Stimulated activated CD8-positive, alpha-beta memory T cell treated with anti-CD3 and anti-CD28 coated beads, Interleukin-2, amount 100 ng/mL, for 48 hours (primary cell): ENCODE measurements at places on chromosomes 3 and 15.

DNA sequence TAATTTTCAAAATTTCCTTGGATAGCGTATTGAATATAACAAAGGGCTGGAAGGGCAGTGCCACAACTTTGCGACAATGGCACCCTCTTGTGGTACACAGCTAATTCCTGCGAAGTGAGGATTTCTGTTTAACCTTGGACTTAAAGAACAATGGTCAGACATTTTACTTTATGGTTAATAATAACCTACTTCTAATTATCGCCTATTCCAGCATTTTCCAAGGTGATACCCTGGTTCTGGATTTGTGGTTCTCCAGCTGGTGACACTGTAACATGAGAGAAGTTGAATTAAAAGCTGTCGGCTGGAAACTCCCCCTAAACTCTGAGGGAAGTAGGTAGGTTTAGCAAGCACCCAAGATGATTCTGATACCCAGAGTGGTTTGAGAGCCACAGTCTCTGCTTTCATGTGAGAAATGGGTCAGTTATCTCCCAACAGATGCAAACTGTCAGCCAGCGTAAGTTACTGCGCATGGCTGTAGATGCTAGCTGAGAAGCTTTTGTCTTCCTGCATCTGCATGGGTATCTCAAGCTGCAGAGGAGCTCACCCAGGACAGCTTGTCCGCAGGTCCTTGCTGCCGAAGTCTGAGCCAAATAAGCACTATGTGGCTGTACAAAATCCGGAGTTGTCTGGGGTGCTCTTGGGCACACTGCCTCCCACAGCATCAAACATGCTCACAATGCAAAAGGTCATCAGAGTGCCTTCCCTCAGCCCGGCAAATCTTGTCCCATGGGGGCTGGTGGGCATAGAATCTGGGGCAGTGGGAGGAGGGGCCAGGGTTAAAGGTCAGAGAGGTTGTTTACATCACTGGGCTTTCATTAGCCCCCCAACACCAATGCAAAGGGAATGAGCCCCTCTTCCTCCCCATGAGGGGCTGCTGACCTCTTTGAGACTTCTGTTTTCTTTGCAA, 6.6 kb upstream of the CHSY1 start:
- no peak for DNase-seq

DNA sequence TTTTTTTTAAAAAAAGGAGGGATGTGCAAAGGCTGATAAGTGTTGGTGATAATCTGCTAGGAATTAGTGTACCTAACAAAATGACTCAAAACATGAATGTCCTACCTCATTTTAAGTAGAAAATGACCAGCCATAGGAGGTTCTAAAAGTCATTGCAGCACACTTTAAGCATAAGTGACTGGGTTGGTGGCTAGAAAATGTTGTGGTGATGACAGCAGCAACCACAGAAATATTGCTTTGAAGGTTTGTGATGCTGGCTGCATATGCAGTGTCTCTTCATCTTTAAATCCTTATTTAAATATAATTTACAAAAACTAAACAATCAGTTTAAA, 55.2 kb downstream of the CMSS1 start:
- DNase-seq: no peak

DNA sequence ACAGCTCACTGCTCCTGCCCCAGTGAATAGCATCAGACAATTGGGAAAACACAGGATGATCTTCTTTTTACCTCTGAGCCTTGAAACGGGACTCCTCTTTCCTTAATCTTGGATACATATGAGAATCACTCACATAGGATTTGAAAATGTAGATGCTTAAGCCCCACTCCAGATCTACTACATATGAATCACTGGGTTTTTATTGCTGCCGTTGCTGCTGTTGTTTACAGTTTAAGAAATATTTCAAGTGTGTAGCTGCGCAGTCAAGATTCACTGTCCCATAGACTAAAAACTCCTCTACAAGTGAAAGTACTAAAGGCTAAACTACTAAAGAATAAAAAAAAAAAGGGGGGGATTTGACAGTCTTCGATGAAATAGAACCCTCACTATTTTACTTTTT, 765.9 kb downstream of the NTRK3 start:
- no peak for DNase-seq

- DNase-seq: no peak
These were observed 58.1 kb downstream of the FEM1B start for GRCh38 chr15:68335655-68336054.

DNA sequence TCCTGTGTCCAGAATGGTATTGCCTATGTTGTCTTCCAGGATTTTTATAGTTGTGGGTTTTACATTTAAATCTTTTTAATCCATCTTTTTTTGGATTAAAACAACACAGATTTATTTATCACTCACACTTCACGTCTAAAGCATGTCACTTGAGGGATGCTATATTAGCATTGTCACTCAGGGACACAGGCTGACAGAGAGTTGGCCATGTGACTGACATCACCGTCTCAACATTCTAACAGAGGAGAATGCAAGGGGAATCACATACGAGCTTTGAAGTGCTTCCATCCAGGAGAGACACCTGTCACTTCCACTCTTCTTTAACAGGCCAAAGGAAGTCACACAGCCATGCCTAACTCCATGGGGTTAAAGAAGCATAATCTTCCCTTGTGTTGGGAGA, 204.6 kb upstream of the AZI2 start:
- no peak for DNase-seq

GRCh38 chr3:38067508-38068233, 28.7 kb downstream of the DLEC1 start:
- no peak for DNase-seq

DNA sequence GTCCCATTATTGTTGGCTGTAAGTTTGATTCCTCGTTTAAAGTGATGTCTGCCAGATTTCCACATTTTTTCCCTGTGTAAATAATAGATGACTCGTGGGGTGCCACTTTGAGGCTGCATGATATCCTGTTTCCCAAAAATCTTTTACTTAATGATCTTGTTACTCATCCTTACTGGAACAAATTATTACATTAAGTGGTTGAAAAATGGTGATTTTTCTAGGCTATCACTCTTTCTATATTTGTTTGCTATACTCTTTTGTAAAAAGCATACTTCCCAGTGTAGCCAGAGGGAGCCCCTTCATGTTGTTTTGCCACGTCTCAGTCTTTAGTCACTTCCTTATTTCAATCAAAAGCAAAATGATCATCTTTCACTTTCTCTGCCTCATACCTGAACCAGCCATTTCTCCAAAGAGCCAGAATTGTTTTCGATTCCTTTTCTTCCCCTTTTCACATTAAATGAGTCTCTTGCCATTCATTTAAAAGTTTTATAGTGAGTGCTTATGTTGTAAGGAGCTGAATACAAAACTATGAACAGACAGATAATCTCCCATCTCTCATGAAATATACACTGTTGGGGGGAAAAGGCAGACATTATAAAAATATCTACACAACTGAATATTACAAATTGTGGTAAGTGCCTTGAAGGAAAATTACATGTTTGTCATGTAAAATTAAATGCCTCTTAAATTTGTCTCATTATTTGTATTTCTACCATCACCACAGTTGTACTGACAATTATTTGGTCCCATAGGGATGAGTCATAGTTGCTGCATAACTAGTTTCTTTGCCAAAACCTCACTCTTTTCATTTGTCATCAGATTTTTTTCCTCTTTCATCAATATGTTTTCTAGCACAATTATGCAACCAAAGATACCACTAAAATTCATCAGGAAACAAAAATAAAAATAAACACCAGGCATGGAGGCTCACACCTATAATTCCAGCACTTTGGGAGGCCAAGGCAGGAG, 41.5 kb downstream of the ADGRG7 start:
- DNase-seq: no peak

DNA sequence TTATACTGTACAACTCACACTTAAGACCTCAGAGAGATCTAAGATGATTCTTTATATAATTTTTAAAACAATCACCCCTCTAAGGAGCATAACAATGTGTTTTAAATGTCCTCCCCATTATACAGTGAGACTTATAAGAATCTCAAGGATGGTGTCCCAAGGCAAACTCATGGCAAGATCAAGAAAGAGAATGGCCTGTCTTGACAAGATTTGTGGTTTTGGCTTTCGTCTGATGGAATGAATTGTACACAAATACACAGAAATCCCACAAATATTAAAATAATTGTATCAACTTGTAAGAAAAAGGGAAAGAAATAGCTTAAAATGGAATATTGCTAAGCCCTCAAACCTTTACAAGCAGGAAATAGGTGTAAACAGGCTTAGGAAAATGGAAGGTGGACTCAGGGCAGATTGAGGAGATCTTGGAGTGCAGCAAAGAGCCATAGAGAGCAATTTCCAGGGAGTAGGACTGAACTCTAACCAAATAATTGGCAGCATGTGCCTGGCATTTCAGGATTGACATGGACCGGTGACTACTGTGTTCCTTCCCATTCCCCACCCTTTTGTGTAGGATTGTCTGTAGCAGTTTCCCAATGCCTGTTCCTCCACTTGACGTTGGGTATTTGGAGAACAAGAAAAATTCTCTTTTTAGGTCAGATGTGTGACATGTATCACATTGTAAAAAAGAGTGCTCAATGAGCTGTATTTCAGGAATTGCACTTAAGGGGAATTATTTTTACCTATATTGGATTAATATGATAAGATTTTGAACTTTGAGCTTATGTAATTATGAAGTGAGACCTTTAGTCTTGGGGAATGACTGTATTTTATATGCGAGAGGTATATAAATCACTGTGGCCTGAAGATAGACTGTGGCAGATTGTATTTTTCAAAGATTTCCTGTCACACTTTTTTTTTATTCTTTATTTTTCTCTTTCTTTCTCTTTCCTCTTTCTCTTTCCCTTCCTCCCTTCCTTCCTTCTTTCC, 317.8 kb upstream of the SLITRK3 start:
- no peak for DNase-seq

GRCh38 chr15:65115086-65115485, at the start of gene UBAP1L:
Gene UBAP1L (minus strand): TSS chr15:65115200. CDS start chr15:65106215, 8,985 bp downstream.
- DNase-seq: no peak

- DNase-seq: no peak
These were observed 32.9 kb upstream of the RFTN1 start for GRCh38 chr3:16546186-16547010.

DNA sequence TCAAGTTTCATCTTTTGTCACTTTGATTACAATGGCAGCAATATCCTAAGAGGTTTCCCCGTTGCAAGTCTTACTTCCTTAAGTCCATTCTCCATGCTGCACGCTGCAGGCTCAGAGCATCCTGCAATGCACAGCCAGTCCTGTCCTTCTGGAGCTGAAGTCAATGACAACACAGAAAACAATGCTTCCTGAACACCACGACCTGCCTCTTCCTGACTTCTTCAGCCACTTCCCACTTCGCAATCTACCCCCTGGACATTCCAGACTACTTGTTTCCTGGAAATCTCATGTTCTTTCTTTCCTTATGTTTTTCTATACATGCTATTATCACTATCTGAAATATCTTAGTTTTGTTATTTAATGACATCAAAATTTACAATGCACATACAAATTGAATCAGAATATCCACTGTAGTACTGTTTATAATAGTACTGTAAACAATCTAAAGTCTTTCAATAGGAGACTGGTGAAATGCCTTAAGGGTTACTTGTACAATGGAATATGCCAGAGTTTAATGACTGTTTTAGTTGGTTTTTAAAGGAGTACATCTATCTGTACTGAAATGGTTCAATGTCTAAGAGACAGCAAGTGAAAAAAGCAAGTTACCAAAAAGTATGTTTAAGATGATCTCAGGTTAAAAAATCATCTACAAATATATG, 113.7 kb upstream of the PRTG start:
- no peak for DNase-seq

DNA sequence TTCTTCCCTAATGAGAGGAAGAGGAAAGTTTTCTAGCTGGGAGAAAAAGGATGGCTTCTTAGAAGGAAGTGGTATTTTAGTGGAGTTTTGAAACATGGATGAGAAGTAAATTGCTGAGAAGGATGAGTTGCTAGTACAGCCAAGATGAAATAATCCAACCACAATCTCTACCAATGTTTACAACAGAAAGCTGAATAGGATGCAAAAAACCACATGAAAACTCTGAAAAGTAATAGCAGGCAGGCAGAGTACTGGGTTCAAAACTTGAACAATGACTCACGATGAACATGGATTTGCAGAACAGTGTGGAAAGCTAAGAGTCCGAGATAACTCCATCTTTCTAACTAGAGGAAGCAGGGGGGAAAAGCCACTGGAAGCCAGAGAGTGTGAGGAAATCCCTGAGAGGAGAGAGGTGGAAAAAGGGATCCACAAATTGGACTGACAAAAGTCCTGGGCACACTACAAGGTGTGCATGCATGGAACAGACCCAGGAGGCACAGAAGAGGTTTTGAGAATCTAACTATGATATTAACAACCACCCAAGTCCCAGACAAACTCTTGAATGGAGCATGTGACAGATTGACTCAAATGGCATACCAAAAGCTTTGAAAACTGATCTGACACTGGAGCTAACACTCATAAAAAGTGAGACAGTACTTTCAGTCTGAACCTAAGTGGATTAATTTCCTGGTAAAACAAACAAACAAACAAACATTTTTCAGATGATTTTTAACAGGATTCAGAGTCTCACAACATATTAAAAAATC, 76.7 kb downstream of the ST6GAL1 start:
- no peak for DNase-seq

DNA sequence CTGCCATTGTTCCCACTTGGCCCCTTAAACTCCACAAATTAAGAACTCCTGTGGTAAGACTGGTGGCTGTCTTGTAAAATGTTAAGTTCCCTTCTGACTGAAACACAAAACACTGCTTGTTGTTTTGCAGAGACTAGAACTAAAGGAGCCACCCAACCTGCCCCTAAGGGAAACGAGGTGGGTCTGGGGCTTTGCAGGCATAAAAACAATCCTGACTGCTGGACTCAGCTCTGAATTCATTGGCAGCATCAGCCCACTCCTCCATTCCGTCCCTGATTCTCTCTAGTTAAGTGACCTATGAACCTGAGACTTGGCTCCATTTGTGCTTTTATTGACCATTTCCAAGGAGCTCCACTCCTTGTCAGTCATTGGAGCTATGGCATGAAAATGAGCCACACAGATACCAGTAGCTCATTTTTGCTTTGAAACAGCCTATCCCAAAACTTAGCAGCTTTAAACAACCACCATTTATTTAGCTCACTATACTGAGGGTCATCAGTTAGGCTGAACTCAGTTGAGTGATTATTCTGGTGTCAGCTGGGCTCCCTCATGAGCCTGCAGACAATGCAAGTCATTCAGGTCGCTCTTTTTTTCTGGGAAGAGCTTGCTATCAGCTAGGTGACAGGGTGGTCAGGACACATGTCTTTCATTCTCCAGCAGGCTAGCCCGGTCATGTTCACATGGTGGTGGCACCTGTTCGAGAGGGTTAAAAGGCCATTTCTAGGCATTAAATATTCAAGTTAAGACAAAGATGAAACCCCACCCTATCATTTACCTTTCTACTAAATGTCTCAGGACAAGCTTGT, 175.1 kb upstream of the CTNNB1 start:
- DNase-seq: no peak

DNA sequence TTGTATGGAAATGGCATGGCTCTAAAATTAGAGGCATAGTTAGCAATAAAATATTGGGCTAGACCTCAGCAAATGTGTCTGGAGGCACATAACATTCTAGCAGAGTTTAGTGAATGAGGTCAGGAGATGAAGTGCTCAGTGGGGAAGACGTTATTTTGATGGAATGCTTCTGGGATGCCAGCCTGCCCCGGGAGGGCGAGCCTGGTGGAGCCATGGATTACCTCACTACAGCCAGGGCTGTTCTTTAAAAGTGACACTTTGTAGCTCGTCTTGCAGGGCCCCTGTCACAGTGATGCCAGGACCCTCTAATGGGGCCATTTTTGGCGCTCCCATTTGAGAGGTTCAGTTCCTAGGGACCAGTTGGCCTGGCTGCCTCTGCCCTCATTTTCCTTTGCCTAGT, 48.5 kb downstream of the PXYLP1 start:
- no peak for DNase-seq

- DNase-seq: no peak
These were observed 177.5 kb downstream of the PGPEP1L start for GRCh38 chr15:98830034-98830634.

- DNase-seq: no peak
These were observed 58.8 kb downstream of the SLCO3A1 start for GRCh38 chr15:91912336-91912735.
